Cardiac septum (tissue), 1 donor: ENCODE measurements at places on chromosomes 3 and 15. TPM values are rescaled to one million over a fixed set of nuclear protein-coding genes. Genes with fewer than 3 reads are reported as not detected.

DAZL gene
- total RNA-seq: not detected

HRG gene
- total RNA-seq: not detected

ACKR2 gene
- 1.5 TPM for total RNA-seq

CLRN1 gene
- total RNA-seq: not detected

GRCh38 chr3:55704521-55704920 is 217.4 kb upstream of the WNT5A start:
- no peak for DNase-seq
